ENCODE measurements at places on chromosomes 5 and 9.

- DNase-seq, result peak; percentile 85
These were observed at the start of gene TDRD7 for GRCh38 chr9:97411789-97412625. TDRD7 (plus strand) TSS chr9:97412096; CDS start chr9:97428466, 16,370 bp downstream.

DNA sequence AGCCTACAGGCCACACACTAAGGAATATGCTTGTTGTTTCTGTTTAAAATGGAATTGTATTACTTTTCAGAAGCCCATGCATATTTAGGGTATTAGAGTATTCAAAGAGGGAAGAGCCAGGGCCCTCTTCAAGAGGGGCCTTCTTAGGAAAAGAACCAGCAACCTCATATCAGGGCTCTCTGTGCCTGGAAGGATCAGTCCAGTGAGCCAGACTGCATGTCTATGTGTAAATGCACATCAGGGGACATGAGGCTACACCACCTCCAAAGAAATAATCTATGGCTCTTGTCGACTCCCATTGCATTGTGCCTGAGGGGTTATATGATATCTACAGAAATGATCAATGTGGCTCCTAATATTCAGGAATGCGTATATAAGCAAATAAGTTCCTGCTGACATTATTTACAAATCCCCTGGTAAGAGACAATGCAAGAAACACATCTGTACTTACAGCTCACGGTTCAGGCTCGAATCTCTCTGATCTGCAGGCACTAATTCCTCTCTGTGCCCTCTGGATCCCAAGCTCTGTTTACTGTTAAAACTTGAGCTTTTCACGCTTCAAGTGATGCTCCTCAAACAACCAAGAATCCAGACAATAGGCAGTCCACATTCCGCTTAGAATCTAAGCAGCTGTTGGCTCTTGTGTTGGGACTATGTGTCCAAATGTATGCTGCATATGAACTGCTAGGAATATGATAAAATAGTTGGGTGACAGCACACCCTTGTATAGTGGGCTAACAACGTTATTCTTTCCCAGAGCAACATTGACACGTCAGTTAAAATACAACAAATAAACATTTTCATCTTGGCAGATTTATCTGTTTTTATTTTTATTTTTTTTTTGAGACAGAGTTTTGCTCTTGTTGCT lies 150.2 kb upstream of the KLF9 start:
- no peak for DNase-seq

- DNase-seq, result no peak
These were observed 1.5 kb downstream of the UAP1L1 start for GRCh38 chr9:137078701-137079400.

GRCh38 chr9:108184941-108185340 lies 670.8 kb downstream of the ACTL7B start:
- no peak for DNase-seq

- DNase-seq, result no peak
These were observed 14.4 kb upstream of the ZNF782 start for GRCh38 chr9:96868709-96869108.

GRCh38 chr9:83448626-83449025 lies 89.6 kb downstream of the FRMD3 start:
- no peak for DNase-seq

GRCh38 chr5:115394531-115394930 lies 98.1 kb upstream of the CCDC112 start:
- no peak for DNase-seq

Data from KBM-7 (cell line).